ENCODE measurements at places on chromosomes 6 and 20.

- DNase-seq, result no peak
These were observed 463.0 kb downstream of the CDKAL1 start for GRCh38 chr6:20997143-20997769.

- DNase-seq, result no peak
These were observed 39.9 kb downstream of the RPRD1B start for GRCh38 chr20:38073307-38074071.

- no peak for DNase-seq
These were observed 133.1 kb upstream of the PRDM1 start for GRCh38 chr6:105952772-105953690.

GRCh38 chr6:161056451-161056850 lies 64.9 kb downstream of the MAP3K4 start:
- no peak for DNase-seq

DNA sequence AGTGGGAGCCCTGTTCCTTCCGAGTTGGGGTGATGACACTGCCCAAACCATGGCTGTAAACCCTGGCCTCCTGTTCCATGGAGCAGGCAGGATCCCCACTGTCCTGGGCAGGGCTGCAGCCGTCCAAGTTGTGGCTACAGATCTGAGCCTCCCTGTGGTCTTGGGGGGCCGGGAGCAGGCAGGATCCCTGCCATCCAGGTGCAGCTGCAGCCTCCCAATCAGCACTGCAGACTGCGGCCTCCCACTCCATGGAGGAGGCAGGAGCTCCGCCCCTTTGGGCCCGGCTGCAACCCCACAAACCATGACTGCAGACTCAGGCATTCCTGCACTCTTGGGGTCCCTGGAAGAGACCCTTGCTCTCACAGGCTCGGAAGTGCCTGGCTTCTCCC lies 872.1 kb upstream of the GJE1 start:
- no peak for DNase-seq

DNA sequence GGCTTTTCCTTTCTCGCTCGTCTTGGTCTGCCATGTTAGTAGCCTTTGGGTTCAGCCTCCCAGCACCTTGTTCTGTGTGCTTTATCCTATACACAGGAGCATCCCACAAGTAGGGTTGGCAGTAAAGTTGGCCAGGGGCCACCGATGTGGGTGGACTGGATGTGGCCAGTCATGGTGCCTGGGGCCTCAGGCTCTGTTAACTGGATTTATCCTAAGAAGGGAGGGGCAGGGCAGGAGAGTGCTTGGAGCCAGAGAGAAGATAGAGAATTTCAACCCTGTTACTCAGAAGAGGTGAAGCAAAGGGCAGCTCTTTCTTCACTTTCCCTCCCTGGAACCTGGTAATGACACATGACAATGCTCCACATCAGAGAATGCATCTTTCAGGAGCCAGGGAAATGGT lies 14.1 kb upstream of the SIRPB2 start:
- DNase-seq, result no peak

DNA sequence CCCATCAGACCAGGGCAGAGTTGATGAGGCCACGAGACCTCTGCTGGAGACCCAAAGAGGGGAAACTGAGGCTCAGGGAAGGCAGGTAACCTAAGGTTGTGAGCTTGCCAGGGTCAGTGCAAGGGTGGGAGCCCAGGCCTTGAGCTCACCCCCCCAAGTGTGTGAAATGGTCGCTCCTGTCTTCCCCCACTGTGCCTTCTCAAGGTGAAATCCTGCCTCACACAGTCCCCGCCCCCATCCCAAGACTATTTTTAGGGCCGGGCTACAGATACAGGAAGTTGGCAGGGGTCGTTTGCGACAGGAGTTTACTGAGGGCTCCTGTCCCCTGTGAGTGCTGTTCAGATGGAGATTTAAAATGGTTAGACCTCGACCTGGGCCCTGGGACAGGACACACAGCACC lies 18.7 kb upstream of the GATA5 start:
- no peak for DNase-seq

GRCh38 chr20:10388597-10388996 lies 45.4 kb downstream of the MKKS start:
- DNase-seq, result no peak

GRCh38 chr6:24927985-24928745 lies 7.6 kb downstream of the RIPOR2 start:
- no peak for DNase-seq

DNA sequence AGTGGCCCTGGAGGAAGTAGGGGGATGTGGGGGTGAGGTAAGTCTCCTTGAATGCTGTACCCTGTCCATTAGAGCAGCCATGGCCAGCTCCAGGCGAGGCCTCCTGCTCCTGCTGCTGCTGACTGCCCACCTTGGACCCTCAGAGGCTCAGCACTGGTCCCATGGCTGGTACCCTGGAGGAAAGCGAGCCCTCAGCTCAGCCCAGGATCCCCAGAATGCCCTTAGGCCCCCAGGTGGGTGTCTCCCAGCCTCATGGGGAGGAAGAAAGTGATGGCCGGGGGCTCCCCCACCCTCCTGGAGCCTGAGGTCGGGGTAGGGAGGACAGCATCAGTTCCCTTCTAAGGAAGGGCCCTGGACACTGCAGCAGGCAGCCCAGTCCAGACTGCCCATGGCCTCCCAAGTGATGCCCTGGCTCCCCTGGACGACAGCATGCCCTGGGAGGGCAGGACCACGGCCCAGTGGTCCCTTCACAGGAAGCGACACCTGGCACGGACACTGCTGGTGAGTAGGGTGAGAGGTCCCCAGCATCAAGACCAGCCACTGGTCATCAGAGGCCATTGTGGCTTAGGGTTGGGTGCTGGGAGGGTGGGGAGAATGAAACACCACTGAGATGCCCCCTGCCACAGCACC lies 1.0 kb downstream of the GNRH2 start:
- no peak for DNase-seq

DNA sequence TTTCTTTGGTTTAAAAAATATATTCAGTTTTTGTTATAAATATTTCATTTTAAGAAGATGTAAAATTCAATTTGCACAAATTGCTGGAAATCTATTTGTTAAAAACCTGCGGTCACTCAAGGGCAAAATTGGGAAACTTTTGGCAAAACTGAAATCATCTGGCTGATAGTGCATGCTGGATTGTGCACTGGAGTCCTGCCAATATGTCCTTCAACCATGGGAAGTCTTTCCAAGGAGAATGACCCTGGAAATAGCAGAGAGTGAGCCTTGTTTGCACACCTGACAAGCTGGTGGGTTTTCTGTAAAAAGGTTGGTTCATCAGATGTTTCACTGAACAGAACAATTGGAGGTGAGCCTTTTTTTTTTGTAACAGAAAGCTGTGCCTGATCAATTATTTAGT lies 413.5 kb downstream of the BTBD3 start:
- DNase-seq, result no peak

DNA sequence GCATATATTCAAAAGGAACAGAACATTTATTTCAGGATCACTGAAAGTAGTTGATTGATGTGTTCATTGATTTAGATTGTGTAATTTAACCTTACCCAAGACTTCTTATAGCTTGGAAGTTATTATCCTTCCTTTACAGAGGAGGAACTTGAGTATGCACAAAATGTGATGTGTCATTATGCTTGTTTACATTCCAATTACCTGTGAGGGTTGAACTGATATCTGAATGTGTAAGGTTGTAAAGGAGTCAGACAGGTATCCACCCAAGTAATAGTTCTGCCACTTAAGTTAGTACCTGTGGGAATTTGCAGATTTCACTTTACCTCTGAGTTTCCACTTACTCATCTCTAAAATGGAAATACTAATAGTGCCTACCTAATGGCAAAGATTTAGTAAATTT lies 668.2 kb downstream of the DOK5 start:
- no peak for DNase-seq

DNA sequence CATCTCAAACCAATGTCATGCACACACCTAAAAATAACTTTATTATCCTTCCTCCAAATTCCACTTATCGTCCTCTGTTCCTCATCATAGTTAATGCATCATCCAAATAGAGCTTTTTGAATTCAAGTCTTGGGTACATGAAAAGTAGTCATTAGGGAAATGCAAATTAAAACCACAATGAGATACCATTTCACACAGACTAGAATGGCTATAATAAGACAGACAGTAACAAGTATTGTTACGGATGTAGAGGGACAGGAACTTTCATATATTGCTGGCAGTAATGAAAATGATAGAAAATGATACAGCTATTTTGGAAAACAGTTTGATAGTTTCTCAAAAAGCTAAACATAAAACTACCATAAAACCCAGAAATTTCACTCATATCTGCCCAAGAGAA lies 59.1 kb downstream of the FHL5 start:
- no peak for DNase-seq

DNA sequence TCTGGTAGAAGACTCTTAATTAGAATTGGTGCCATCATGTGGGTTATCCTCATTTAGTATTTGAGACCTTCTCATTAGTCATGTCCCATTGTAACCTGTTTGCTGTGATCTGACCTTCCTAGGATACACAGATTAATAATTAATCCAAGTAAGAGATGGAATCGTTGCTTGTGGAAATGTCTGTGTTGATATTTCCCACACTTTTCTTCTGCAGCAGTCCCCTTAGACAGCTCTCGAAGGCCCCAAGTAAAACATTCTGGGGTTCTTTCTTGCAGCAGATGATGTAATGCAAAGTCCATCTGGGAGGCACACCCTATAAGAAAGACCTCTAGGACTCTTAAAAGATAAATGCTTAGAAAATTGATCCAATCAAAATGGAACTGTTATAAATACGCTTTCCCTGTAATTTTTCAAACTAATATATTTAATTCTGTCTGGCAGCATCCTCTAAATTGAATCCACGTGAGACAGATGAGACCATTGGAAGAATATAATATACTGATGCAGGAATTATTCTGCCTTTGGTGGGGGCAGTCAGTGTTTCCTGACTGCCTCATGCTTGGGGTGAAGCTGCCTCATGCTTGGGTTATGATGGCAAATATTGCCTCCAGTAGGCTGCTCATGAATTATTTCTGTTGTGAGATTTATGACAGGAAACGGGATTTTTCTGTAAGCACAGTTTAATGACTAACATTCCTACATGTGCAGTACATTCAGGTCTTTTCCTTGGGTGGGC lies 54.5 kb upstream of the ARMC2 start:
- DNase-seq, result no peak
